RPMI7951 (cell line): ENCODE measurements at places on chromosomes 16 and 17.

DNA sequence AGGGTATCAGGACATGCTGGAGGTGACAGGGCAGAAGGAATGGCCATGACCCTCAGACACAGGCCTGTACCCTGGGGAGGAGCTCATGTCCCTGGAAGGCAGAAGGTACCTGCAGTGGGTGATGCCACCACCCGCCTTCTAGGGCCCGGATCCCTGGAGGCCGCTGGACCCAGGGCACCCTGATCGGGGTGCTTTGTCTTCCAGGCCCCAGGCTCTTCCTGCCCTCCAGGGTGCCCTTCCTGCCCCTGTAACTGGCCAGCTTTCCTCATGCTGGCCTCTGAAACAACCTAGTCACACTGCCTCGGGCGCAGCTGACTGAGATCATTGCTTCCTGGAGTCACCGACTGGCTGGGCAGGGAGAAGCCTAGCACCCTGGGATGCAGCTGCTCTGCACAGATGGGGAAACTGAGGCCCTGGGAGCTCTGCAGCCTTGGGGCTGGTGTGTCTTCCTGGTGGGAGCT is 5.8 kb downstream of the ADCY7 start:
- DNase-seq: peak; percentile 36

DNA sequence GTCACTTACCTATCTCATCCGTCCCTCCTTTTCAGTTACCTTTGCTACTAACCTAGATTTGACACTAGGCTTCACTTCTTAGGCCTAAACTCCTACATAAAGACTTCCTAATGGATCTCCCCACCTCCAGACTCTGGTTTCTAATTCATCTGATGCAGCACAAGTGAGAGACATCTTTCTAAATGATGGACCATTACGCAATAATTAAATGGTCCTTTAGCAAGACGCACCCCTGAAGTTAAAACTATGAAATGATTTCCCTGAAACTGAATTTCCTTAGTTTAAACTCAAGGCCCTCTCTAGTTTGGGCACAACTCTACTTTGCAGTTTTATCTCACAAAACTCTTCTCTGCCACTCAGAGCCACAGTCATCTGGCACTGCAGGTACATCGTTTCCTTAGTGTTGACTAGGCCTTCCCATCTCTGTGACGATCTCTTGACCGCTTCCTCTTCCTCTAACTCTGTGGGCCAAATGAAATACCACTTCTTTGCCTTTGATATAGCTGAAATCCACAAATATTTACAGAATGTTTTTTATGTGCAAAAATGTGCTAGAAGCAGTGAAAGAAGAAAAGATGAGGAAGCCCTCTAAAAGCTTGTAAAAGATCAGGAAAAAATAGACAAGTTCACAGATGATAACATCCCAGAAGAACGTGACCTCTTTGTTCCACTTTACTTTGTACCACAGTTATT is 3.3 kb downstream of the SYNRG start:
- no peak for DNase-seq

DNA sequence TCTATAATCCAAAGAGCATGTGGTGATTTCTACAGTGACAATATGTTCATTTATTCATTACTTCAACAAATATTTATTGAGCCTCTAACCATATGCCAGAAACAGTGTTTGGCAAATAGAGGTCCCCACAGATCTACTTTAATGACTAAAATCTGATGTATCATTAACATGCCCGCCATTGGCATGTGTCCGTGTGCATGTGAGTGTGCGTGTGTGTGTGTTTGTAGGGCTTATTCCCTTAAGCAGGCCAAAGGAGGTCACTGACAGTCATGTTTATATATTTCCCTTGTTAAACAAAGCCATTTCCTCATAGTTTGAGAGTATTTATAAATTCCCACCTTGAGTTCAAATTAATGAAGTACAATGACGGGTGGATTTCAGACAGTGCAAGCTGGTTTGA is 174.4 kb upstream of the IRX6 start:
- no peak for DNase-seq

DNA sequence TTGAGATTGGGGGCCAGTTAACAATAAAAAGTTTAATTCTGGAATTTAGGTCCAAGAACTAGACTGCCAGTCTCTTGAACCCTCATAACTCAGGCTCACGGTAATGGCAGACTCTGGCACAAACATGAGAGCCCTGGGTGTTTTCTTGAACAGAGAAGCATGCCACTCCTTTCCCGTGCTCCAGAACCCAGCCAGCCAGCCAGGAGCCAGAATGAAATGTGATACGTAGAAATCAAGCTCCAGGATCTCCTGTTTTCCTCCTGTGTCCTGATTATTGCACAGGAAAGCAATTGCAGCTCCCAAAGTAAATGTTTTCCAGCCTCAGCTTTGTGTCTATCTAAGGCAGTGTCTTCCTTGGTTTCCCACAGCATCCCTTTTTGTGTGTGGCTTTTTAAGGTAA is 46.2 kb upstream of the NOL11 start:
- no peak for DNase-seq

DNA sequence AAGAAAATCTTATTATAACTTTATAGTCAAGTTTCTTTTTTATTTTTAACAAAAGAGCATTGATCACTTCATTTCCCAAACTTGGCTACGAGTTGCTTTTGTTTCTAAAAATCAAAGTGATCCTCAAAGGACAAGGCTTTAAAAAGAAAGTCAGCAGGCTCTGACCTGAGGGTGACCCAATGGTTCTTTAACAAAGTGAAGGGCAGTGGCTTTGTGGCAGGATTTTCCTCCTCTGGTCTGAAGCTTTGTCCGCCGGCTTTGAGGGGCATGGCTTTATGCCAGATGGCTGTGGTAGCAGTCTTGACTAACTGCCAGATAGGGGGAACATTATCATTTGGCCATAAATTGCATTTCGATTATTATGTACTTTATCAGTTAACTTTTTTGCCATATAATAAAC is 28.5 kb downstream of the IQCK start:
- peak; percentile 34 for DNase-seq

GRCh38 chr17:77948690-77949114 is 9.8 kb upstream of the TNRC6C start:
- DNase-seq: peak; percentile 43

DNA sequence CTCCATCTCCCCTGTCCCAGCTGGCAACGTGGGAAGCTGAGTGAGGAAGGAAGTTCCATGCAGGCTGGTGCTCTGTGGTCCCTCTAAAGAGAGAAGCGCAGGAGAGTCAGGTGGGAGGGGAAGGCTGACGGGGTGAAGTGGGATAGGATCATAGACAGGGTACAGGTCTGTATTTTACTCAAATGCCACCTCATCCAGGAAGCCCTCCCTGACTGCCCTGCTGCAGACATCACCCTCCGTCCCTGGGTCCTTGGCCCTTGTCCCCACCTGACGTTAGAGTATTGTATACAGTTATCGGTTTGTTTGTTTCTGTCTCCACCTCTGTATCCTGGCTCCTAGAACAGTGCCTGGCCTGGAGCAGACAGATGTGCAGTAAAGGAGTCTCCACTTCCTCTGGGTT is 11.7 kb downstream of the CANT1 start:
- DNase-seq: no peak

- DNase-seq: no peak
These were observed 19.3 kb downstream of the TRPV2 start for GRCh38 chr17:16434662-16435061.

DNA sequence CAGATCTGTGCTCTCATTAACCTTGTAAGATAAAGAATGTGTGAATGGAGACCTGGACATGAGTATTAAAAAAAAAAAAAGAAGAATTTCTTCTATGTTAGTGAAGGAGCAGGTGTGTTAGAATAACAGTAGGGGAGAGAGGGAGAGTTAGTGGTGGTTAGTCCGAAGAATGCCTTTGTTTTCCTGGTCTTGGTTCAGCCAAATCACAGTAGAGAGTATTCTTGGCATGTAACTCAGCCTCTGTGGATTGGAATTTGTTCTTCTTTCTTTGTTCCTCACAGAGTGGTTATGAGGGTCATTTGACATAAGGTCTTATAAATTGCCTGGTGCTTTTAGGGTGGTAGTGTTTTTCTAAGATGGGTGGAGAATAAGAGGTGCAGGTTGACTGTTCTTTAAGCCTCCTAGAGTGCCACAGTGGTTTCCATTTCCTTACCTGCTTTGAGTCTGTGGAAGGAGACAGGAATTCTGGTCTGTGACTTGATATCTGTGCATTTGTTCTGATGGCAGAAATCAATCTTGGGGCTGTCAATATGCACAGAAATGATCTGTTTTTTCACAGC is 17.6 kb downstream of the NUP93 start:
- DNase-seq: no peak

DNA sequence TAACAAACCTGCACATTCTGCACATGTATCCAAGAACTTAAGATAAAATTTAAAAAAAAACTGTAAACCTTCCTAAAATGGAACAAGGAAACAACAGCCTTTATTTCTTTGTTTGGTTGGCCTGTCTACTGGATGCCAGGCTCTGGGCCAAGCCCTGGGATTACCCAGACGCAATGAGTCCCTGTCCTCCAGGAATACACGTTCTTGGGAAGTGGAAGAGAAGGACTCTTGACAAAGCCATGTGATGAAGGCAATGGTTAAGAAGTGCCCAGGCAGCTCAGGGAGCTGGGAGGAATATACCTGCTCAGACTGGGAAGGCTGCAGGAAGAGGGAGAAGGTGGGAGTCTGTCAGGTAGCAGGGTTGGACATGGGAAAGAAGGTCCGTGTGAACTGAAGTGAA is 115.4 kb downstream of the AXIN2 start:
- DNase-seq: no peak
